ENCODE measurements at places on chromosomes 2 and 18.

- no peak for DNase-seq
Observed at GRCh38 chr2:230246206-230246605, 20.7 kb downstream of the SP140 start.

GRCh38 chr2:136384531-136385303 is 266.8 kb upstream of the CXCR4 start:
- DNase-seq: peak; percentile 43

DNA sequence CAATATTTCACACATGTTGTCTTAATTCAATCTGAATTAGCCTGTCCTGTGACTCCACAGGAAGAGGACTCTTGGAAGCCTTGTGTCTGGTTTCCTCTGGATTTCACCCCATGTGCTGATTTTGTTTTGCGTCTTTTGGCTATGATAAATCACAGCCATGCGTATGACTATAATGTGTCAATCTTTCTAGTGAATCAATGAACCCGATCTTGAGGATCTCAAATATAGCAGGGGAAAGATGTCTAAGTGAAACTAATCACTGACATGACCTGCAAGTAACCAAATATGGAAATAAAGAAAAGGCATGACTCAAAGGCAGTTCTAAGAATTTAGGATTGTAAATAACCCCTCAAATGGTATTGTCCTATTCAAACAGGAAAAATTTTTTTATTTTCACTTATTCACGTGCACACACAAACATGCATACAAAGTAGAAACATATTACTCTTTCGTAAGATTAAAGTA is 8.2 kb downstream of the WDFY1 start:
- no peak for DNase-seq

- no peak for DNase-seq
Observed at GRCh38 chr2:23561088-23561487, 176.1 kb downstream of the KLHL29 start.

GRCh38 chr2:127004893-127005600 is 101.9 kb downstream of the BIN1 start:
- no peak for DNase-seq

- no peak for DNase-seq
Observed at GRCh38 chr2:118371515-118371914, 283.2 kb downstream of the INSIG2 start.

DNA sequence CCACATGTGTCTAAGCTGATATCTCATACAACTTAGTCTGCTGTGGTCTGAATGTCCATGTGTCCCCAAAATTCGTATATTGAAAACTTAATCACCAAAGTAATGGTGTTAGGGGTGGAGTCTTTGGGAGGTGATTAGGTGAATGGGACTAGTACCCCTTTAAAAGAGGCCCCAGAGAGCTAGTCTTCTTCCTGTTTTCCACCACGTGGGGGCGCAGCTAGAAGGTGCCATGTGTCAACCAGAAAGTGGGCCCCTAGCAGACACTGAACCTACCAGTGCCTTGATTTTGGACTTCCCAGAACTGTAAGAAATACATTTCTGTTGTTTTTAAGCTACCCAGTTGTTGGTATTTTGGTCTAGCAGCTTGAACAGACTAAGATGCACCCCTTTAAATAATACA is 86.6 kb downstream of the ASB1 start:
- no peak for DNase-seq

GRCh38 chr18:49967636-49968313 is 154.4 kb upstream of the ACAA2 start:
- no peak for DNase-seq

GRCh38 chr2:62939735-62940491 is 110.7 kb upstream of the OTX1 start:
- DNase-seq: no peak

GRCh38 chr18:1006304-1006703 is 101.6 kb downstream of the ADCYAP1 start:
- no peak for DNase-seq

- DNase-seq: no peak
Observed at GRCh38 chr2:172928756-172929155, 146.9 kb upstream of the MAP3K20 start.

DNA sequence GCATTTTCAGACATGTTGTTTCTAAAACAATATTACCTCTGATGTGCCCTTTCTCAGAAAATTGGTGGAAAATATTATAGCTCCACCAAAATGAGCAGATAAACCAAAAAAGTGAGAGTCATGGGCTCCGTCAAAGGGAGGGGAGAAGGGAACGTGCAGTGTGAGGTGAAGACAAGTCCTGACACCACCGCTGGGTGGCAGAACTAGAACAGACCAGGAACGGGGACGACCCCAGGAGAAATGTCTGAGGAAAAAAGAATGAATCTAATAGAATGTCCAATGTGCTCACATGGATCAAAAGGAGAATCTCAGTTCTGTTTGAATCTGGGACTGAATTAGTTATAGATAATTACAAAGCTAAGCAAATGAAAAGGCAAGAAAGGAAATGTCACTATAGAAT is 22.6 kb upstream of the BCL2 start:
- no peak for DNase-seq

All from stimulated activated CD4-positive, alpha-beta T cell treated with anti-CD3 and anti-CD28 coated beads, Interleukin-1b, Interleukin-23, amount 100 ng/mL, for 4 hours (primary cell).